ENCODE measurements at places on chromosomes 12 and 14. TPM values are rescaled to one million over a fixed set of nuclear protein-coding genes. Genes with fewer than 3 reads are reported as not detected.

Gene SCAF11
- 105 TPM for total RNA-seq

Gene RPGRIP1
- under 0.01 TPM for total RNA-seq

Gene GPR65
- total RNA-seq: not detected

Gene LARP4
- 26.3 TPM for total RNA-seq

Gene KCNA1
- not detected for total RNA-seq

Gene GPRC5D
- not detected for total RNA-seq

Gene DEGS2
- not detected for total RNA-seq

Gene SLC17A8
- total RNA-seq: not detected

Gene PLEKHD1
- total RNA-seq: not detected

Gene KCNC2
- not detected for total RNA-seq

Gene SDR9C7
- total RNA-seq: not detected

Gene MYG1
- 69.1 TPM for total RNA-seq

Data from epithelial cell of alveolus of lung (primary cell).